GM04503 (cell line): ENCODE measurements at places on chromosomes 2 and 18.

DNA sequence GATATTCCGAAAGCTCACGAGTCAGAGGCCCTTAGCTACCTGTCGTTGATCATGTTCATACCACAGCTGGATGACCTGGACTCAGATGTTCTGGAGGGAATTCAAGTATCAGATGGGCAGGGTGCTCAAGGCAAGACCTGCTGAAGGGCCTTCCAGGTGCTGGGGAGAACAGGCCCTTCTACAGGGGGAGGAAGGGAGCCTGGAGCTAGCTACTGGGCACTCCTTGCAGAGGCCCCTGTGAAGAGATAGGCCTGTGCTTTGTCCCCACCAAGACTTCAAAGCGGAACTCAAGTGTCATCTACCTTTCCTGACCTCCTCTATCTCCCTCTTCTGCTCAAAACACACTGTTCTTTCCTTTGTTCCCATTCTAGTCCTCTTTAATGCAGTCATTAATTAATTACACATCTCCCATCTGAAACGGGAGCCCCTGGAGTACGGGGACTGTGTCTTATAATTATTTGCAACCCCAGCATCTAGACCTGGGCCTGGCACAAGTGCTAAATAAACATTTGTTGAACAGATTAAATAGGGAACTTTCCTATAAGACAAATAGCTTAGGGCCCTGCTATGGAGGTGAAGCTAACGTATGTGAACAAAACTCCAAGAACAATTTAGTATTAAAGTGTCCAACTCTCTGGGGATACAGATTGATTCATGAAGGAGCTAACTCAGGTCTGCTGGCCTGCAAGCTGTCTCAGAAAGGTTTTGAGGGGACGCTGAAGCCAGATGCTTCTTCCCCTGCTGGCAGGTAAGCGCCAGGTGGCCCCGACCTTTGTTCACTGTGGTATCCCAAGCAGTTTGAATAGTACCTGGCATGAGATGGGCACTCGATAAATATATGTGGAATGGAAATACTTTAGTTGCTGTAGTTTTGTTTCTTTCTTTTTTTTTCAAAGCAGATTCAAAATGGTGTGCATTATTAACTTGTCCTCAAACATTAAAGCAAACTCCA lies 22.0 kb downstream of the RHOB start:
- DNase-seq: no peak

DNA sequence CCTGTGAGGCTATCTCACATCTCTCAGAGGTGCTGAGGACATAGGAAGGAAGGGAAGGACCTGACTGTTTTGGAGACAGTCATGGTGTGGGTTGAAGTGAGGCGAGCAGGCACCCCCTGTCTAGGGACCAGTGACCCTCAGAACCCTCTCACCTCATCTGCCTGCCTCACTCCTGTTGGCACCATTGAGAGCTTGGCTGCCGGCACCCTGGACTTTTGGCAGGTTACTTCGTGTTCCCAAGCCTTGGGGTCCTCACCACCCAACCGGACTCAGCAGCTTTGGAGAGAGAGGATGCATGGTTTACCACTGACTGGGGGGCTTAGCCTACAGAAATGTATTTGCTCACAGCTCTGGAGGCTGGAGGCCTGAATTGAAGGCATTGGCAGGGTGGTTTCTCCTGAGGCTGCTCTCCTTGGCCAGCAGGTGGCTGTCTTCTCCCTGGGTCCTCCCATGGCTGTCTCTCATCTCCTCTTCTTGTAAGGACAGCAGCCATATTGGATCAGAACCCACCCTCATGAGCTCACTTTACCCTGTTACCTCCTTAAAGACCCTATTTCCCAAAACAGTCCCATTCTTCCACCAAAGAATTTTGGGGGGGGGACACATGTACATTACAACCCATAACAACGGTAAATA lies 142.0 kb downstream of the TSN start:
- DNase-seq: no peak

DNA sequence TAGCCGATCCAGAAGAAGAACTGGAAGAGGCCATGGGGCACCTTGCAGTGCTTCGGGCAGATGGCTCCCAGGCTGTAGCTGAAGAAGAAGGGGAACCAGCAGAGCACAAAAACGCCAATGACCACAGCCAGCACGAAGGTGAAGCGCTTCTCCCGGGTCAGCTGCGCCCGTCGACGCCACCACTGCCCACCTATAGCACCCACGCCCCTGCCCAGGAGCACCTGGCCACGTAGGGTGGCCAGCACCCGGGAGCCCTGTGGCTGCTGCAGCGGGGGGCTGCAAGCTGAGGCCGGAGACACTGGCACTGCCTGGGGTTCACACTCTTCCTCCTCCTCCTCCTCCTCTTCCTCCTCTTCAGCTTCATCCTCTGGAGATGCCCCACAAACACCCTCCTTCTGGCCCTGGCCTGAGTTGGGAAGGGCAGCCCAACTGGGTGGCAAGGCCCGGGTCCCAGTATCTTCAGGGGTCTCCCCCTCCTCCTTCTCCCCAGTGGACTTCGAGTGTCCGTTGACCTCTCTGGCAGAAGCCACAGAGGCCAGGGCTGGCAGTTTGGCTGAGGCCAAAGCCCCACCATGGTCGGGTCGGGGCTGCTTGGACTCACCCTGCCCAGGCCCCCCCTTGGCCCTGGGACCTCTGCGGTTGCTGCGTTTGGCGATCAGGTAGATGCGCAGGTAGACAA lies 1.3 kb downstream of the ADRA2B start:
- no peak for DNase-seq

DNA sequence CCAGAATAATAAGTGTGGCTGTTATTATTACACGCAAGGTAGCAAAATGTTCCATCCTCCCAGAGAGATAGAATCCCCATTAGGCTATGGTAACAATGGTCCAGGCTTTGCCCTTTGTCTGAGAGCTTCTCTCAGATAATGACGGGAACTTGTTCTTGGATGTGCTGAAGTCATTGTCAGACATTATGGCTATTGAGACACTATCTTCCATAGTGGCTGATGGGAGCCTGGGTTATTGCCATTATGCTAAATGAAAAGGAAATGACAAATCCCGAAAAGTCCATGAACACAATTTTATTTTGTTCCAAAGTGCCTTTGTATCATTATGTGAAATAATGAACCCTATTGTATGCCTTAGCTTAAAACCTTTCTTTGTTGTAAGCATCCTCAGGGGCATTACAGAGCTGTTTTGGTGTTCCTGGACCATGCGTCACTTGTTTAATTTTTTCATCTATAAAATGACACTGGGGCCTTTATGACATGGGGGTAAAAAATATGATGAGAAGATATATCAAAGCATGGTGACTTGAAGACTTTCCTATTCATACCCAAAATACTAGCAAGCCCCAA lies 218.5 kb downstream of the KCNS3 start:
- no peak for DNase-seq

- no peak for DNase-seq
These were observed 7.6 kb upstream of the ERFE start for GRCh38 chr2:238151205-238151604.

DNA sequence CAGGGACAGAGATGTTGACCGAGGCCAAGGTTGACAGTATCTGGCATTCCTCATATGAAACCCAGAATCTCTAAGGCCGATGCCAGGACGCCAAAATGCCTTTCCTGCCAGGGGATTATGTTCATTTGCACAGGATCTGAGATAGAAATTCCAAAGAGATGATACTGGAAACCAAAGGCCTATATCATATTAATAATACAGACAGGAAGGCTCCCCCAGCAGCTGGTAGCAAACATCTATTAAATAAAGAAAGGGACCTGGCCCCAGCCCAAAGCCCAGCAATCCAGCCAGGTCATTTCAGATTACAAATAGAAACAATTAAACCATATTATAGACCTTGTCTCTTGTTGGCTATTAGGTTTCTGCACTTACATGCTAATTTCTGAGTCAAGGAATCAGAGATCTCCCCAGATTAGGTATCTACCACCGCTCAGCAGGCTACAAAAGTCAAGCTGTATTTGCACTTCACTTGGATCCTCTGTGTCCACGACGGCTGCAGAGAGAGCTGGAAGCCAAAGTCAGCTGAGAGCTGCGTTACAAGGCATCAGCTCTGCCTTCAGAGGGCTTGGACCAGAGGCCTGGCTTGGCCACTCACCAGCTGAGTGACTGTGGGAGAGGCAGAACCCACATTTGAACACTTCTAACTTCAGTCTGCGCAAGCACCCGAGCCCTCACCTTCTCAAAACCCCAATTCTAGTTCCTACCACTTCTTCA lies 269.3 kb upstream of the SIX2 start:
- DNase-seq: no peak

- no peak for DNase-seq
These were observed 8.6 kb downstream of the HS1BP3 start for GRCh38 chr2:20642055-20642971.

DNA sequence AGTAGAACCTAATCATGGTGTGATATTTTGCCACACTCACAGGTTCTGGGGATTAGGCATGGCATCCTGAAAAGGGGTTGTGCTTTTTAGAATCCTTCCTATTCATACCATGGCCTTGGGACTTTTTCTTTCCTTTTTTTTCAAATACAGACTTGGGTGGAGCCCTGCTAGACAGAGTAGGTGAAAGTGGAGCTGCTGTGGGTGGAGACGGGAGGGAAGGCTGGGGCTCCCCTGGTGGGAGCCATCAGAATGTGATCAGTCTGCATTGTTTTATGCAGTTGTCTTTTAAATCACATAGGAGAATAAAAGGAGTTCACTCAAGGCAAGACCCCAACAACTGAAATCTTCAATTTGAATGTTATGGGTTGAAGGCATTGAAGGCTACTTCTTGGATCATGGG lies 130.2 kb downstream of the VAPA start:
- DNase-seq: no peak

DNA sequence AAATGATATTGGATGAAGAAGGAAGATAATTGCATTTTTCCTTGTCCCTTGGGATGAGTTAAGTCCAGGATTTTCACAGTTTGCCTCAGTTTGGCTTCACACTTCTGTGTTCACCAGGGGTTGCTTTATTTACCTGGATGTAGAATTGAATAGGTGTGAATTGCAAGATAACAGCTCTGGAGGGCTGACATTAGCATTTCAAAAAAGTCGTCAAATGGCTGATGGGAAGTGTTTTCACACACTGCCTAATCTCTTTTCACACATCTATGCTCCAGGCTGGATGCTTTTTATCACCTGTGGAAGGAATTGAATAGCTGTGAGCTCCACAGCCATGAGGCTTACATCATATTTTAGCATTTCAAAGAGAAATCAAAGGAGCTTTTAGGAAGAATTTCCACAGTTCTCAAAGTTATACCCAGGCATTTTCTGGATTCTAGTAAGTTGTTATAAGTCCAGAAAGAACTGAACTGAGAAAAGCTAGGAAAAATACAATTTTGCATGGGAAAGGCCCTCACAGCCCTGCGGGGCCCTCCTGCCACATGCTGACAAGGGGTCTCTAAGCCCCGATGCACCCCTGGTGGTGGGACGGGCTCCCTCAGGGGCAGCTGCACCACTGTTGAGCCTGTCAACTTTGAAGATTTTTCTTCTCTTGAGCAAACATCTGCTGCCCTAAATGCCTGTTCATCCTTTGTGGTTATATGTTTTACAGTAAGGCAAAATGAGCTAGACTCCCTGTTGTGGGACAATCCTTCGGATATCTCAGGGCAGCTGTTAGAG lies 43.9 kb downstream of the TEX51 start:
- DNase-seq: no peak

DNA sequence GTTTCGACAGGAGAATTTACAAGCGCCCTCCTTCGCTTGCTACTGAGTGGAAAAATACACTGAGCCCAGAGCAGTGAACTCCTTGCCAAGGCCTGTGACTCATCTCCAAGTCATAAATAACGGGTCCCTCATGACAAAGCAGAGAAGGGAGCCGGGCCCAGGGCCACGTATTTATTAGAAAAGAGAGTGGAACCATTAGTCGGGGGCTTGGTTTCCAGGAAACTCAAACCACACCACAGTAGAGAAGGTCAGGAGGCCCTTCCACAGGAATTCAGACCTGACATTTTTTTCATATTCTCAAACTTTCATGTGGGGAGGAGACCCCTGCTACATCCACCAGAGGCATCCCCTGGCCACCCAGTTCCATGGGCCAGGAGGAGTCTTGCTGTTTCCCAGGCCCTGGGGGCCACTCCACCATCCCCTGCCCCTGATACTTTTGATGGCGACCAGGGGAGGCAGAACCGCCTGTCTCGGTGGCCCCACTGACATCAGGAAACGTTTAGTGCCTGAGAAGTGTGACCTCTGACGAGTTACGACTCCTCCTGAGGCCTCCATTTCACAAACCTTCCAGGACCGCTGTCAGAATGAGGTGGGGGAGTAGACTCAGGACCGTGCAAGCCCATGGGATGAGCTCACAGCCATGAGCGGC lies 289.7 kb downstream of the DYSF start:
- peak; percentile 68 for DNase-seq

DNA sequence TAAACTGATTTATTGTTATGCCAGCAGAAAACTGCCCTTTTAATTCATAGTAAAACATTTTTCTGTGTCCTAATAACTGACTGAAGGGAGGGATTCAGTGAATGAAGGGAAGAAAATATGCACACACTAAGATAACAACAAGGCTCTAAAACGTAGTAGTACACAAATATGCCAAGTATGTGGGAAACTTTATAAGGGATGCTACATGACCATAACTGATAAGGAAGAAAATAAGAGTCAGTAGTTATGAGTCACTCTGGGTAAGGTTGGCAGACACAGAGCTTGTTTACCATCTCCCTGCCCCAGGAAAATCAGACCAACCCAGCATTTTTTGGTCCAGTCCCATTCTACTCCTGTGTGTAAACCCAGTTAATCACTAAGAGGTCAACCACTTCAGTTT lies 124.2 kb downstream of the RPRM start:
- no peak for DNase-seq

- DNase-seq: peak; percentile 19
These were observed 327.2 kb upstream of the TRIB2 start for GRCh38 chr2:12389344-12390045.

DNA sequence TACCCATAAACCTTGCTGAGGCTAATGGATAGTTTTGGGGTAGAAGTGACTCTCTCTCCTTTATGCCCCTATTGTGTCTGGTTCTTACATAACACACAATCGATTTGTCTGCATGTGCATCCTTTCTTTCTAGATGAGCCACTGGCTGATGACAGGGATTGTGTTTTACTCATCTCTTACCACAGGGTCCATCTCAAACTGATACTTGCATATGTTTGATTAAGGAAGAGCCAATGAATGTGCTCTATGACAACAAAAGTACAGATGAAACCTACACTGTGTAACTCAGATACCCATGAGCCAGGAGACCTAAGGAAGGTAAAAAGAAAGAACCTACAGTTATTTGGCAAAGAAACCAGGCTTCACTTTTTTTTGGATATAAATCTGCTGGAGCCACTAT lies 13.2 kb upstream of the BZW1 start:
- no peak for DNase-seq

DNA sequence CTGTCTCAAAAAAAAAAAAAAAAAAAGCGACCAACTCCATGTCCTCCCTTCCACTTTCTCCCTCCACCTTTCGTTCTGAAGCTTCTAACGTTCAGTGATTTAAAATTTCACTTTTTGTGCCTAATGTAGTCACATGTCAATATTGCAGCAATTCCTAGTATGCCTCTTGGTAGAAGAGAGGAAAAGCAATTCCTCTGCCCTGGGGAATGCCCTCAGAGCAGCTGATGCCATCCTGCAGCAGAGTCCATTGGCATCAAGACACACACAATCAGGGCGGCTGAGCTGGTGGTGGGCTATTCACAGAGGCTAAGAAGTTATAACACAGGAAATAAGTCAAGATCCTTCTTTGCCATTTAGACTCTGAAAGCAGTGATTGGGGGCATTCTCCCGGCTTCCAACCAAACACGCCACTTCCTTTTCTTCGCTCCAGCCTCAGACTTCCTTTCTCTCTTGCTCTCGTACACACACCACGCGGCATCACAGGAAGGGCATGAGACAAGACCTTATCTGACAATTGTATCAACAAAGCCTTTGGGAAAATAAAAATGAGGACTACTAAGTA lies 71.9 kb downstream of the MOGAT1 start:
- DNase-seq: no peak
